ENCODE measurements at places on chromosomes 16 and 17.

- no peak for DNase-seq
Measured at GRCh38 chr17:80749611-80750010, 205.0 kb downstream of the RPTOR start.

GRCh38 chr17:4609761-4610160 lies 25.4 kb downstream of the SMTNL2 start:
- DNase-seq, result no peak

DNA sequence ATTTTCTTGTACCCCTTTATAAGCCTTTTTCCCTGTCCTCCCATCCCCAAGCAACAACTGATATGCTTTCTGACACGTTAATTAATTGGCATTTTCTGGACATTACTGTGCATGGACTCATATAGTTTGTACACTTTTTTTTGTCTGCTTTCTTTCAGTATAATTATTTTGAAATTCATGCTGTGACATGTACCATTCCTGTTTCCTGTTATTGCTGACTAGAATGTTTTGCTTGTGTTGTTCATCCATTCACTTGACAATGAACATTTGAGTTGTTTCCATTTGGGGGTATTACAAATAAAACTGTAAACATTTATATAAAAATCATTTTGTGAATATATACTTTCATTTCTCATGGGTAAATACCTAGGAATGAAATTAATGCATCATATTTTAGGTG lies 50.6 kb downstream of the RBBP6 start:
- DNase-seq, result no peak

DNA sequence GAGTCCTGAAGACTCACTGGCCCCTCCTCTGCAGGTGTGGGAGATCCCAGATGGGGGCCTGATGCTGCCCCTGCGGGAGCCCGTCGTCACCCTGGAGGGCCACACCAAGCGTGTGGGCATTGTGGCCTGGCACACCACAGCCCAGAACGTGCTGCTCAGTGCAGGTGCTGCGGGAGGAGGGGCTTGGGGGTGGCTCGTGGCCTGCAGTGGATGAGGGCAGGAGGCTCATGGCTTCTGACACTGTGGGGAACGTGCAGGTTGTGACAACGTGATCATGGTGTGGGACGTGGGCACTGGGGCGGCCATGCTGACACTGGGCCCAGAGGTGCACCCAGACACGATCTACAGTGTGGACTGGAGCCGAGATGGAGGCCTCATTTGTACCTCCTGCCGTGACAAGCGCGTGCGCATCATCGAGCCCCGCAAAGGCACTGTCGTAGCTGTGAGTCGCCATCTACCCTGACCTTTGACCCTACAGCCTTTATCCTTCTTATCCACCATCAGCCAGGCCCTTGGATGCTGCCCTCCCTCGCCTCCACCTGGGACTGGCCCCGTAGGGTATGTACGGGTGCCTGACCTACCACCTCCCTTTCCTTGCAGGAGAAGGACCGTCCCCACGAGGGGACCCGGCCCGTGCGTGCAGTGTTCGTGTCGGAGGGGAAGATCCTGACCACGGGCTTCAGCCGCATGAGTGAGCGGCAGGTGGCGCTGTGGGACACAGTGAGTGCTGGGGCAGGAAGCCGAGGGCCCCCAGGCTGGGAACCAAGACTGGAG lies 3.6 kb downstream of the CORO1A start:
- DNase-seq, result peak; percentile 84

- DNase-seq, result no peak
Measured at GRCh38 chr16:58098207-58099096, 30.7 kb downstream of the CFAP20 start.

DNA sequence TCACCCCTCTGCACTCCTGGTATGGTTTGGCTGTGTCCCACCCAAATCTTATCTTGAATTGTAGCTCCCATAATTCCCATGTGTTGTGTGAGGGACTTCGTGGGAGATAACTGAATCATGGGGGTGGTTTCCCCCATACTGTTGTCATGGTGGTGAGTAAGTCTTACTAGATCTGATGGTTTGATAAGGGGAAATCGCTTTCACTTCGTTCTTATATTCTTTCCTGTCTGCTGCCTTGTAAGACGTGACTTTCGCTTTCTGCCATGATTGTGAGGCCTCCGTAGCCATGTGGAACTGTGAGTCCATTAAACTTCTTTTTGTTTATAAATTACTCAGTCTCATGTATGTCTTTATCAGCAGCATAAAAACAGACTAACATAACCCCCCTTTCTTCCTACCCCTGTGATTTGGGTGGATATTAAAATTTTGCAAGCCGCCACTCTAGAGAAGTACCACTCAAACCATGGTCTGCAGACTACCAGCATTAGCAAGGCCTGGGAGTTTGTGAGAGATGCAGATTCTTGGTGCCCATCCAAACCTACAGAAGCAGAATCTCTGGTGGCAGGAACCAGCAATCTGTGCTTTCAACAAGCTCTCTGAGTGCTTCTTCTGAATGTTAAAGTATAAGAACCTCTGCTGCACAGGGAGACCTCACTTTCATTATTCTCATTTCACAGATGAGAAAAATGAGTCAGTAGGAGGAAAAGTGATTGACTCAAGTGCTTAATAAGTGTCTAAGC lies 999.5 kb upstream of the EEF2KMT start:
- no peak for DNase-seq
